ENCODE measurements at places on chromosomes 2 and 18.

DNA sequence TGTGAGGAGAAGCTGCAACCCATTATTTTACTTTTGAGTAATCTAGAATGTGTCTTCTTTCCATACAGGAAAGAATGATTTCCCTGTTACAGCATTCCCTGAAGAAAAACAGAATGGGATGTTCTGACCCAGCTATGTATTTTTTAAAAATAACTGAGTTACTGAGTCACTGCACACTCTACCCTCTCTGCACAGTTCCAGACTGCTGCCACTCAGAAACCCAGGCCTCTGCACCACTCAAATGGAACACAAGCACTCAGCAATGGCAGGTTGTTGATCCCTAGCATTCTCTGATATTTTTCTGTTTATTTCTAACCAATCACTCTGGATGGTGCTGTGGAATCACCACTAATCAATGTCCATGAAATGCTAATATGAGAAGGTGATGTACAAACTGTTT is 1300.0 kb upstream of the FAM98A start:
- no peak for DNase-seq

- no peak for DNase-seq
Measured at GRCh38 chr2:231680285-231680991, 27.9 kb upstream of the PTMA start.

DNA sequence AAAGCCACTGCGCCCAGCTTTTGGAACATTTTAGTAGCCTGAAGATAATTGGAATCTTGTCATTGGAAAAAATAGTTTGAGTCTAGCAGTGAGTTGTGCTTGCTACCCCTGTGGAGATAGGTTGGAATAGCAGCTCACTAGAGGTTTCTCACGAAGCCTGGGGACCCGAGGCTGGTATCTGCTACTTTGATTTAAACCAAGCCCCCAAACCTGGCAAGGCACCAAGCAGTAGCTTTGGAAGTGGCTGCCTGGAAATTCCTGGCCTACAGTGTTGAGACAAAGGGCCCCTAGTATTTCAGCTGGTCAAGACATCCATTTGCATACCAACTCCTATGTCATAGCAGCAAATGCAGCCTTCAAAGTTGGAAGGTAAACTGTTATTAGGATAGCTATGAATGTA is 42.1 kb downstream of the NOP58 start:
- DNase-seq: no peak

DNA sequence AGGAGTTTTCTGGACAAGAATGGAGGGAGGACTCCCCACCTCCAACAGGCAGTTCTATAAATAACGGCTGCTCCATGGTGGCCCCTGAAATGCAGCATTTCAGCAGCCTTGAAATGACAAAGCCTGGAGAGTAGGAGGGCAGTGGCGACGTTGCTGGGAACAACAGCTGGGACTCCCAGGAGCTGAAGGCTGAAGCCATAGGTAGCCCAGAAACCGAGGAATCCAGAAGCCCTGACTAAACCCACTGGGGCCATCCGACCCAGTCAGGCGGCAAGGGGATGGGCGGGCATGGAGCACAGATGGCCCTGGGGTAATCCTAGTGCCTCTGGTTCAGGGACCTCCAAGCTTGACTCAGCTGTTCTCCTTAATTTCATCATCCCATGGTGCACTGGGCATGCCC is 9.0 kb downstream of the PRKAG3 start:
- no peak for DNase-seq

GRCh38 chr2:21939967-21940366 is 816.2 kb downstream of the TDRD15 start:
- no peak for DNase-seq

DNA sequence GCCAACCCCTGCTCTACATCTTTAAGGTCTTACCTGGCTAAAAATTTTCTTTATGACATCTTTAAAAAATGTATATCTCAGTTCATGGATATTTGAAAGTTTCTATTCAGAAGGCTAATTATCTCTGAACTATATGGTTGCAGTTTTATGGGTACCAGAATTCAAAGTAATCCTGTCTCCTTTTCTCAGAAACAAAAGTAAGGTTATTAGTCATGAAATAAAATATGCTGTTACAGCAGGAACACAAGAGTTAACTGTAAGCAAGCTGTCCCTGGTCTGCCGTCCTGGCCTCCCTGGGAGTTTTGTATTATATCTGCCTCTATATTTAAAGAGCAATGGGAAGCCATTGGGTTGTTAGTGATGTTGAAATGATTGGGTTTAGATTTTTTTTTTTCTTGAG is 34.0 kb downstream of the SLC4A1AP start:
- no peak for DNase-seq

DNA sequence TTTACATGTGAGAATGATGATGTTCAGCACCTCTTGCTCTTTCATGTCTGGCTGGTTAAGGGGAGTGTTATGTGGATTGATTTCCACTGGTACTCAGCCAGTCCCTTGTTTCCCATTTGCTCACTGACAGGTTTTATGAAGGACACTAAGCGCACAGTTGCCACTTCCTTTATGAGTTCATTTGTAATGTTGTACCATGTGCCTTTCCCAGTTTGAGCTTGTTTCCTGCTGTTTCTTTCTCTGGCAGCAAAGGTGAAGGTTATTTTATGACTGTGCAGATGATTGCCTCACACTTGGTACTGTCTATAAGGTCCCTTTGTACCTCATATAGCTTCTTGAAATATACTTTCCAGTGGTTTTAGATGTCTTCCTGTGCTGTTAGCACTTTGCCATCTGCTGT is 1700.5 kb upstream of the TMEFF2 start:
- DNase-seq: no peak

GRCh38 chr2:168107322-168107721 is 140.1 kb downstream of the STK39 start:
- no peak for DNase-seq

DNA sequence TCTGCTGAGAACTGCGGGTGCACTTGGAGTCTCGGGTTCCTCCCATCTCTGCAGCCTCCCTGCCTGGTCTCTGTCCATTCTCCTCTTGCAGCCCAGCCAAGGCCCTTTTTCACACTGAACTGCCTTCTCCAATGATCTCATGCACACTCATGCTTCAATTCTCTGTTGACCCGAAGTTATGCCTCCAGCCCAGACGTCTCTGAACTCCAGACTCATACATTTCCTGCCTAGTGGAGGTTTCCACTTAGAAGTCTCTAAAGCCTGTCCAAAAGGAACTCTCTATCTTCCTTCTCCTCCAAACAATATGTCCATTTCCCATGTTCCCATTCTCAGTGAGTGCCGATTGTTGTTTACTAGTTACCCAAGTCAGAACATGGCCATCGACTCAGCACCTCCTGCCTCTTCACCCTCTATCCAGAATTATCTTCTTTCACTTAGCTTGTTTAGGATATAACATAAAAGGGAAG is 155.2 kb downstream of the IRS1 start:
- DNase-seq: no peak

DNA sequence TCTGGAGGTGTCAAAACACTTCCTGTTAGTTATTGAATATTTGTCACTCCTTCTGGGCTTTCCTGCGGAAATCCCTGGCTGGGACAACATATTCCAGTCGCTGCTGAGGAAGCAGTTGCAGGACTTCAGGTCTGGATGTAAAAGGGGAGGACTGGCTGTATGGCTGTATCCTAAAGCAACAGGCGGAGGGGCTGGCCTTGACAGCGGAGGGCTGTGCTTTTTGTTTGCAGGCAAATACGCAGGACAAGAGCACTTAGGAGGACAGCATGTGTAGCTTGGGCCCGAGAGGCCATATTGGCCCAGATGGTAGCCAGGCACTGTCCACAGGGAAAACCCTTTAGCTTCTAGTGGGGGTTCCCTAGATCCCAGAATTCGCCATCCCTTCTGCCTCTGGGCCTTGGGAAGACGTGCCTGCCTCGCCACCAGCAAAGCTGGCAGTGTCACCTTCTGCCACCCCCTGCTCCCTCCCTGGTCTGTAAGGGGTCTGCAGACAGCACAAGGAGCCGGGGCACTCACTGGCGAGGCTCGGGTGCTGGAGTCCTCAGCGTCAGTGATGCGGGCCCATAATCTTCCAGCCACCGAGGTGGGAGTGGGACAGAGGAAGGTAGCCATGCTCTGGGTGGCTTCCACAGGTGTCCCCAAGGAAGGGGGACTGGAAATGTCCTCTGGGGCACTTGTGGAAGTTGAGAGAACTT is 6.7 kb downstream of the NPPC start:
- DNase-seq: no peak

GRCh38 chr2:238771639-238772038 is 76.2 kb upstream of the TWIST2 start:
- DNase-seq: no peak

- peak; percentile 64 for DNase-seq
Measured at GRCh38 chr2:28624793-28625701, 126.6 kb upstream of the PPP1CB start.

DNA sequence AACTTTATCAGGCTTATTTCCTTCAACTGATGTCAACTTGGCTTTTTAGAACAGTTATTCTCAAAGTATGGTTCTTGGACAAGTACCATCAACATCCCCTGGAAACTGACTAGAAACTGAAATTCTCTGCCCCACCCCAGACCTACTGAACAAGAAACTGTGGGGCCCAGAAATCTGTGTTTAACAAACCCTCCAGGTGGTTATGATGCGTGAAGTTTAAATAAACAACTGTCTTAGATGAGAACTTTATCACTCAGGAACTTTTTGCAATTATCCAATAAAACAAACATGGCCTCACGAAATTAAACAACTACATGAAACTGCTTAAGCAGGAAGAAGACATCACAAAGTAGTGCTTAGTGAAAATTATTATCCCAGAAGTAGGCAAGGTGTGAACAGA is 4.4 kb downstream of the HIBCH start:
- DNase-seq: no peak

DNA sequence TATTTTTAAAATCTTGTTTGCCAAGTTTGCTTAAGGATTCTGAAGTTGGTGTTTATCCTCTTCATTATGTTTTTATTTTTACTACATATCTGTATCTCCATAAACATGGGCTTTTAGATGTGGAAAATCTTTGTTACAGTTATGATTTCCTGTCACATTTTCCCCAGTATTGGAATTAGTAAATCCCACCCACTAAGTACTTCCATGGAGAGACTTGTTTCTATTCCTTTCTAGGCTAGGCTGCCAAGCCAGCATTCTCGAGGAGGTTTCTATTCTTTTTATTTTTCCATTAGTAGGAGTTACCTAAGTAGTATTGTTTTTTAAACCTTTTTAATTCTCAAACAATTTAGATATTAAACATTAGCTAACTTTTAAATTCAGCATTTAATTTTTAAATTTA is 22.1 kb downstream of the PKP4 start:
- no peak for DNase-seq

- DNase-seq: no peak
Measured at GRCh38 chr2:238489431-238489830, 62.7 kb downstream of the ASB1 start.

DNA sequence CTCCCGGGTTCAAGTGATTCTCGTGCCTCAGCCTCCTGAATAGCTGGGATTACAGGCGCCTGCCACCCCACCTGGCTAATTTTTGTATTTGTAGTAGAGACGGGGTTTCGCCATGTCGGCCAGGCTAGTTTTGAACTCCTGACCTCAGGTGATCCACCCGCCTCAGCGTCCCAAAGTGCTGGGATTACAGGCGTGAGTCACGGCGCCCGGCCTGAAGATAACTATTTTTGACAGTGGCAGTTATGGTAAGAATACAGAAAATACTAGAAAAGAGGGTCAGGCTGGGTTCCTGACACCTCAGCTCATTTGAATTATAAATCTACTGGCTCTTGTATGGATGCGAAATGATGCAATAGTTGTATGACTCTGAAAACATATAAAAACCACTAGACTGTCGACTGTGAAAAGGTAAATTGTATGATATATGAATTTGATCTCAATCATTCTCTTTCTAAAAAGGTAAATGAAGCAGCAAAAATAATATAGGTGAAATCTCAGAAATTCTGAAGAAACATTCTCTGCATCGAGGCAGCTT is 11.1 kb upstream of the DGKD start:
- DNase-seq: no peak

DNA sequence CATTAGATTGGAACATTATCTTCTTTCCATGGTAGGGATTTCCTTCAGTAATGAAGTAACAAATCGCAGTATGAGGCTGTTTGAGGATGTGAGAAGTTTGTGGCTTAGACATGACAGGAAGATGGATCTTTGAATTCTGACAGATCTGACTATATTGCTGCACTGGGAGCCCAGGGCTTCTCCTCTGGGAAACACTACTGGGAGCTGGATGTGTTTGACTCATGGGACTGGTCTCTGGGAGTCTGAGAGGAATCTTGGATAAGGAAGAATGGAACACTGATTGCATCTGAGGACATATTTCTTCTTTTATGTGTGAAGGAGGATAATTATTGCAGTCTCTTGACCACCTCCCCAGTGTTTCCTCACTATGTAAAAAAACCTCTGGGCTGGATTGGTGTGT is 77.2 kb upstream of the ST6GAL2 start:
- DNase-seq: no peak

- no peak for DNase-seq
Measured at GRCh38 chr2:213068676-213069359, 82.6 kb downstream of the IKZF2 start.

DNA sequence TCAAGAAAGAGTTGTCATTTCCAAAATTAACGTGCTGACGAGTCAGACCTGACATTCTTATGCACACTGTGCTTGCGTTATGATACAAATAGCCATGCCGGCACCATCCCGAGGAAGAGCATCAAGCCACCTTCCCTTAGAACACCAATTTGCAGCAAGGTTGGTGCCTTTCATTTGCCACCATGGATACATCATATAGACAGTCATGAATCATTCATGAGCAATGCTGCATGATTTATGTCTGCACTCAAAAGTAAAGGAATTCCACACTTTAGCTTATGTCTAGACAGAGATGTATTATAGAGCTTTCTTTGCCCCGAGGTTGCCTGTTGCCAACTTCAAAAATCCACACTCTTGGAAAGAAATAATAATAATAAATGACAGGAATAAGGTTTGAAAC is 166.9 kb downstream of the VWC2L start:
- no peak for DNase-seq

- DNase-seq: no peak
Measured at GRCh38 chr2:240981871-240982800, 16.3 kb upstream of the SNED1 start.

DNA sequence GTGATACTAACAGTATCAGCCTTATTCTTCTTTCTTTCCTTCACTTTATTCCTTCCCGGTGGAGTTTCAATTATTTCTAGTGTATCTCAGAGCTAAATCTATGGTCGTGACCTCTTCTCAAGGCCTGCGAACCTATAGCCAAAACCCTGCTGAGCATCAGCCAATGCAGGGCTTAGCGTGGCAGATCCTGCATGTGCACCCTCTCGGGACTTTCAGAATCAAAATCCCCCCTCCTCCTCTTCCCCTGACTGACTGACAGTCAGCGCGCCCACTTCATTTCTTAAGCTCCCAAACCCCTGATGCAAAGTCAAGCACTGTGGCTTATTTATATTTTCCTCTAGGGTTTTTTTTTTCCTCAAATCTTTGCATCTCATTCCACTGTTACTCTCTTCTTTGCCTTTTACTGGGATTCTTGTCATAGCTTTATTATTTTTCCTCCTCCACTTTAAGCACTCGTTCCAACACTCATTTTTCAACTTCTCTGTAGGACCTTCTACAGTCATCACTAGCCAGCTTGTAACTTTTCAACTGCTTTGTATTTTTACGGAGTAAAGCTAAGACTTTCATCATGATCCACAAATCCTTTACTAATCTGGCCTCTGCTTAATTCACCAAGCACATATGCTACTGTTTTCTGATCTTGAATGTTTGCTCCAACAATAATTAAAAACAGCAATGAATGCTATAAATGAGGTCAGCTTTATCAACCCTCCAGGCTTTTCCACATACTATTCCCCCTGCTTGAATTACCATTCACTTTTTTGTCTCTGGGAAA is 896.5 kb upstream of the PIK3C3 start:
- DNase-seq: no peak

- DNase-seq: peak; percentile 6
Measured at GRCh38 chr18:24395049-24395795, 2.4 kb downstream of the OSBPL1A start.

- peak; percentile 7 for DNase-seq
Measured at GRCh38 chr2:142980246-142981068, 103.0 kb downstream of the KYNU start.

Data from naive B cell (primary cell).